ENCODE measurements at places on chromosomes 16 and 17.

GRCh38 chr16:13780406-13781168 lies 139.4 kb upstream of the ERCC4 start:
- DNase-seq, result no peak

- DNase-seq, result no peak
These were observed 36.2 kb downstream of the ZFPM1 start for GRCh38 chr16:88489163-88489741.

DNA sequence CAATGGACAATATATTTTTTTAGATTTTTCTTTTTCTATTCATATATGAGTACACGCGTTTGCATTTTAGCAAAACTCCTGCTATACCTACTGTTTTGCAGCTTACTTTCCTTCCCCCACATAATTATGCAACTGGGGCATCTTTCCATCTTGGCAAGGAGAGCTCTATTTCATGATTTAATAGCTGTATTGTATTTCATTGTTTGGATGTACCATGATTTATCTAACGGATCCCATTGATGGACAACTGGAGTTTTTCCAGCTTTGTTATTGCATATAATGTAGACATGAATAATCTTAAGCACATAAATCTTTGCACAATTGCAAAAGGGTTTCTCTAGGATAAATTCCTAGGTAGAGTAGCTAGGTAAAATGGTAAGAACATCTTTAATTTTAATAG lies 133.9 kb downstream of the PITPNC1 start:
- DNase-seq, result no peak

GRCh38 chr16:69495821-69496220 lies 69.9 kb upstream of the NFAT5 start:
- DNase-seq, result no peak

- DNase-seq, result no peak
These were observed 42.6 kb downstream of the CPNE2 start for GRCh38 chr16:57134982-57135381.

DNA sequence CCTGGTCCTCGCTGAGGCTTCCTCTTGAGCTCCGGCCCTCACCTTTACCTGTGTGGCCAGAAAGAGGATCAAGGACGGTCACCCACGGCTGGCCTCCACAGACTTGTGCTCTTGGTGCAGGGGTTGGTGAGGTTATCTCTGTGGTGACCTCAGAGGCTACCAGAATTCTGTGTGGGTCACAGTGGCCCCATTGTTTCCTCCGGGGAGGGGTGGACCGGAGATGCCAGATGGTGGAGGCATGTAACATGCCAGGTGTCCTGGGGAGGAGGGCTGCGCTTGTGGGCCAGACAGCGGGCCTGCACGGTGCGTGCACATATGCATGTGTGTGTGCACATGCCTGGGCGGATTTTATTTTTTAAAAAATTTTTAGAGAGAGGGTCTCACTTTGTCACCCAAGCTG lies 6.3 kb downstream of the SGCA start:
- DNase-seq, result no peak

DNA sequence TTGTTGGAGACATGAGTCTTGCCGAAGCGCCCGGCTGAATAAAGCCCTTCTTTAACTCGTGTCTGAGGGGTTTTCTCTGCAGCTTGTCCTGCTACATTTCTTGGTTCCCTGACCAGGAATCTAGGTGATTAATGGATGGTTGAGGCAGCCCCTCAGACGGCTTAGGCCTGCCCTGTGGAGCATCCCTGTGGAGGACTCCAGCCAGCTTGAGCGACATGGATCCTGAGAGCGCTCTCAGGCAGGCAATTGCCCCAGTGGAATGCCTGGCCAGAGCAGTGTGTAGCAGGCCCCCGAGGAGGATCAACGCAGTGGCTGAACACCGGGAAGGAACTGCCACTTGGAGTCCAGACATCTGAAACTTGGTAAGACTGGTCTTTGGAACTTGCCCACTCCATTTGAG lies 17.3 kb upstream of the ENDOV start:
- DNase-seq, result no peak

- DNase-seq, result no peak
These were observed 27.5 kb downstream of the GTF3C1 start for GRCh38 chr16:27522173-27522707.

DNA sequence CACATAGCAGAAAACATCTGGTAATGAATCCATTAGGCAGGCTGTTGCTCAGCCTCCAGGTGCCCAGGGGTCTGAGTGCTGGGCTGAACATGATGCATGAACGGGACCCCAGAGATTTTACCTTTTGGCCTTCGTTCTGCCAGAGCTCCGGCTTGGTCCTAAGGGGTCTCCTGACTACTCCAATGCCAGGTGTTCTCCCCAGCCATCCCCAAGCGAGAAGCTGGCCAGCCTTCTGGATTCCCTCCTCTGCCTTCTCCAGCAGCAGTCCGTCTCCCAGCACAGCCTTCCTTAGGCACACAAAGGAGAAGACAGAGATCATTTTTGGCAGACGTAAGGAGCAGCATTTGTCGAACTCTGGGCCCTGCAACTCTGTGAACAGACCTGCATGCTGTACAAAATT lies 109.4 kb downstream of the RBFOX1 start:
- DNase-seq, result no peak

- no peak for DNase-seq
These were observed 45.7 kb downstream of the TMEM186 start for GRCh38 chr16:8751481-8752311.

DNA sequence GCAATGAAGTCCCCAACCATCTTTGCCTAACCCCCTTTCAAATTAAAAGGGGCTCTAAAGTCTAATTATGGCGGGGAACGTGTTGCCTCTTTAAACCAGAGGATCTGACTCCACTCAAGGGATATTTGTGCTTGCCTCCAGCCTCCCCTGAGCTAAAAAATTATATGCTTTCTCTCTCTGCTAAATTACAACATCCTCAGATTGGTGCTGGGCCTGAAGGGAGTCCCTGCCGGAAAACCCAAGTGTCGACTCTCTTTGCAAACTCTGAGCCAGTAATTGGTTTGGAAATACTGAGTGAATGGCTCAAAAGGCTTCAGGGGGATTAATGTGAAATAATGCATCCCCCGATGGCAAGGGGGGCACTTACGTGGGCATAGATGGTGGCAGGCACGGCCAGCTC lies 208.5 kb upstream of the TNRC6C start:
- no peak for DNase-seq

GRCh38 chr16:4570688-4571321 lies 14.7 kb downstream of the C16orf96 start:
- no peak for DNase-seq

DNA sequence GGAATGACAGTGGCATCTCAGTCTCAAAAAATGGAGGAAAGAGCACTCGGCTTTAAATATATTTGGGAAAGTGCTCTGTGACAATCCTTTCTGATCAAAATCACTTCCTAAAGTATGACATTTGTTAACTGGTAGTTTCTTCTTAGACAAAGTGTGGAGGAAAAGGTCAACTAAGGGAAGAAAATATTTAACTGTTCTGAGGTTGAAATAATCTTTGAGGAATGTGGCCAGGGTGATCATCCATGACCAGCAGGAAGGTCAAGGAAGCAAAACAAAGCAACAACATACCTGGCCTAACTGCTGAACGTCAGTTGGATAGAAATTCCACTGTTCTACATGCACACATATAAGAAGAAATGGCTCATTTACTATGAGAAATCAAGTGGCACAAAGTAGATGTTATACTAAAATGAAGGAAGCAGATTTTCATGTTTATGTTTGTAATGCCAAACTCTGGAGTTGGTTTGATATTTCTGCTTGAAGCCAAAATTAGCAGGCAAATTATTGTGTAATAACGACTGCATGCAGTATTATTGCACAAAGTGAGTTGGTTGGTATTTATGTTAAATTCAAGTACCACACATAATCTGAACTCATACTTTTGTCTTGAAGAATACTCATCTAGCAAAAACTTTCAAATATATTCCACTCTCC lies 87.3 kb upstream of the CORO6 start:
- no peak for DNase-seq

DNA sequence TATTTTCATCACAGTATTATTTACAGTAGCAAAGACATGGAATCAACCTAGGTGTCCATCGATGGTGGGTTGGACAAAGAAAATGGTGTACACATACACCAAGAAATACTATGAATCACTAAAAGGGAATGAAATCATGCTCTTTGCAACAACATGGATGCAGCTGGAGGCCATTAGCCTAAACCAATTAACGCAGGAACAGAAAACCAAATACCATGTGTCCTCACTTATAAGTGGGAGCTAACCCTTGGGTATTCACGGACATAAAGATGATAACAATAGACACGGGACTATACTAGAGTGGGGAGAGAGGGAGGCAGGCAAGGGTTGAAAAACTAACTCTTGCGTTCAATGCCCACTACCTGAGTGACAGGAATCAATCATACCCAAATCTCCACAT lies 41.0 kb downstream of the MRPS23 start:
- DNase-seq, result no peak

DNA sequence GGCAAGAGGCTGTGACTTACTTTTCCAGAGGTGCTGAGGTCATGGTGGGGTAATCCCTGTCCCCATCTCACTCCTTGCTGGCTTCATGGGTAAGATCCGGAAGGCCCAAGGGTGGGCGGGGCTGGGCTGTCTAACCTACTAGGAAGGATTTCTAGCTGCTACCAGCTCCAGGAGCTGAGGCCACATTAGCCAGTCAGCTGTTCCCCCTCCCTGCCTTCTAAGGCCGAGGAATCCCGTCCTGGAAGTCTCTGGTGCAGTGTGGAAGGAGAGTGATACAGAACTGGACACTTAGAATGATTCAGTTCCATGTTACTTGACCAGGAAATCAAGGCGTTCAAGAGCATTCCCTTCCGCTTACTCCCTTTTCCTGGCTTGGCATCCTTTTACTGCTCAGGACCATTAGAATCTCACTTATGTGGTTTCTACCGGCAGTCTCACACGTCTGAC lies 8.9 kb downstream of the GNGT2 start:
- DNase-seq, result no peak

GRCh38 chr17:35390156-35390555 lies 16.7 kb upstream of the SLFN11 start:
- DNase-seq, result no peak
